ENCODE measurements at places on chromosomes 13 and 19.

DNA sequence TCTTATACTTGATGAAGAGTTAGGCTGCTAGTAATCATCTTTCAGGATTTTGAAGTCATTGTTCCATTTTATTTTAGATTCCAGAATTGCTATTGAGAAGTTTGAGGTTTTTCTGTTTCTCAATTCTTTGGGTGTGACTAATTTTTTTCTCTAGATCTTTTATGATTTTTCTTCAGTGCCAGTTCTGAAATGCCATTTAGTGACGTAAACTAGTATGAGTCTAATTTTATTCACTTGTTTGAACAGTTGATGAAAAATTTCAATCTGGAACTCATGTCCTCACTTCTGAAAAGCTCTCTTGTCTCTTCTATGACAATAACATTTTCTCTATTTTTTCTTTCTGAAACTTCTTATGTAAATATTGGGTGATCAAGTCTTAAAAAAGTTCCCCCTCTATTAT is 188.5 kb upstream of the HTR2A start:
- peak; percentile 78 for DNase-seq

GRCh38 chr19:6750062-6750461 is 10.6 kb downstream of the TRIP10 start:
- no peak for DNase-seq

DNA sequence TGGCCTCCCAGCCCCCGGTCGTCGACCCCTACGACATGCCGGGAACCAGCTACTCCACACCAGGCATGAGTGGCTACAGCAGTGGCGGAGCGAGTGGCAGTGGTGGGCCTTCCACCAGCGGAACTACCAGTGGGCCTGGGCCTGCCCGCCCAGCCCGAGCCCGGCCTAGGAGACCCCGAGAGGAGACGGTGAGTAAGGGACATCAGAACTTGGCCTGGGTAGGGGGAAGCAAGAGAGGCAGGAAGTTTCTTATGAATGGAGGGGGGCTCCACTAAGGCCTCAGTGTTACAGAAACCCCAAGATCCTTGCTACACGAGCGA is 2.9 kb downstream of the FOSB start:
- no peak for DNase-seq

- DNase-seq: no peak
These were observed 36.9 kb downstream of the SYDE1 start for GRCh38 chr19:15144046-15144646.

GRCh38 chr19:56933014-56933705 is 92.6 kb upstream of the PEG3 start:
- no peak for DNase-seq

DNA sequence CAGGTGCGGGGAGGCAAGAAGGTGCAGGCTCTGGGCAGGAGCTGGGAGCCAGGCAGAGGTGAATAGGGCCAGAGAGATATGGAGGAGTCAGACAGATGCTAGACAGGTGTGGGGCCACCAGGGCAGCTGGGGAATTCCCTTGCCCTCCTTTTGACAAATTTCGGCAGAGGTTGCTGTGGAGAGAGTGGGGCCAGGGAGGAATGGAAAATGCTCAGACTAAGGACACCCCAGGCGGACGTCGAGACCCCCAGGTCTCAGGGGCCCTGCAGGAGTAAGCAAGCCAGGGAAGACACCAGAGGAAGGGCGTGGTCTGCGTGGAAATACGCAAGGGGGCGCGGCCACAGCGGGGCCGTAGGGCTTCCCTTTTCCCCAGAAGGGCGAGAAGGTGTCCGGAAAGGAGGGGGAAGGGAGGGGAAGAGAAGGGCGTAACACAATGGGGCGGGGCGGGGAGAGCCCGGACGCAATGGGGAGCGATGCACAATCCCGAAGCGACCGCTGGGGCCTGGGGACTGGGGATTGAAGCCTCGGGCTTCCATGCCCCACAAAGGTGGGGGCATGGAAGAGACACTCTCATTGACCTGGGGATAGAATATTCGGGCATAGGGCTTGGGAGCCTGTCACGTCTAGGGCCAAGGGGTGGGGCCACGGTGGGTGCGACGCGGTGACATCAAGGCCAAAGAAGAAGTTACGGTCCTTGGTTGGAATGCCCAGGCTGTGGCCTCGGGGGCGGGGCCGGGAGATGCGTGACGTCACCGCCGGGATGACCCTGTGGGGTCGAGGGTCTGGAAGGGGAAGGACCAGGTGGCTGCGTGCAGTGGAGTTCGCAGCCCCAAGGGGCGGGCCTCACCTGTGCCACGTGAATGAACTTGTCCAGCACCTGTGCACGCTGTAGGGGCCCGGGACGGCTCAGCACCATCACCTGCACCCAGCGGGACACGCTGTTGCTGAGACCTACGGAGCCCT is 8.2 kb downstream of the RASGRP4 start:
- DNase-seq: no peak

DNA sequence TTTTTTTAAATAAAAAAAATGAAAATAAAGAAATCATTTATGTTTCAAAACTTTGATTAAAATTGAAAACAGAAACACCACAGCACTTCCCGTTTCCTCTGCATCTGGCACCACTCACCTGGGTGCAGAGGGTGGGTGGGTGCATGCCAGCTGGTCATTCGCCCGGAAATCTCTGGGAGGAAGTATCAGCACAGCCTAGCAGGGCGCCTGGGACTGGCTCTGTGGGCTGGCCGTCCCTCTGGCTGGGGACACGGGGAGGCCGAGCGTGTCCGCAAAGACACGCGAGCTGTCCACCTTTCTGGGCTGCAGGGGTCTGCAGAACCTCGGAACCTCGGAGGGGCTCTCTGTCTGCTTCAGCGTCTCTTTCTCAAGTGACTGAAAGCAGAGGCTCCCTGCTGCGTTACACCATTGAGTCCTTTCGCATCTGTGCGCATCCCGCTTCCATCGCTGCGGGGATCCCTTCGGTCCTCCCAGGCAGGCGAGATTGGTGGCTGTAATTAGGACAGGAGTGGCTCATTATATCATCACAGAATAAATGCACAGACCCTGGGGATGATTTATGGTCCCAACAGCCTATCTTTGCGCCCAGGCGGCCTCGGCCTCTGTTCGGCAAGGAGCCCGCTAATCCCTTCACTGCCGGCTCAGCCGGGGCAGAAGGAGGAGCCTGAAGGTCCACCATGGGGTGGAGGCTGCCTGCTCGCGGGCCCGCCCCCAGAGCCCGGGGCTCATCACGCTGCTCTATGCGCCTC is 17.2 kb downstream of the CRTC1 start:
- peak; percentile 47 for DNase-seq

DNA sequence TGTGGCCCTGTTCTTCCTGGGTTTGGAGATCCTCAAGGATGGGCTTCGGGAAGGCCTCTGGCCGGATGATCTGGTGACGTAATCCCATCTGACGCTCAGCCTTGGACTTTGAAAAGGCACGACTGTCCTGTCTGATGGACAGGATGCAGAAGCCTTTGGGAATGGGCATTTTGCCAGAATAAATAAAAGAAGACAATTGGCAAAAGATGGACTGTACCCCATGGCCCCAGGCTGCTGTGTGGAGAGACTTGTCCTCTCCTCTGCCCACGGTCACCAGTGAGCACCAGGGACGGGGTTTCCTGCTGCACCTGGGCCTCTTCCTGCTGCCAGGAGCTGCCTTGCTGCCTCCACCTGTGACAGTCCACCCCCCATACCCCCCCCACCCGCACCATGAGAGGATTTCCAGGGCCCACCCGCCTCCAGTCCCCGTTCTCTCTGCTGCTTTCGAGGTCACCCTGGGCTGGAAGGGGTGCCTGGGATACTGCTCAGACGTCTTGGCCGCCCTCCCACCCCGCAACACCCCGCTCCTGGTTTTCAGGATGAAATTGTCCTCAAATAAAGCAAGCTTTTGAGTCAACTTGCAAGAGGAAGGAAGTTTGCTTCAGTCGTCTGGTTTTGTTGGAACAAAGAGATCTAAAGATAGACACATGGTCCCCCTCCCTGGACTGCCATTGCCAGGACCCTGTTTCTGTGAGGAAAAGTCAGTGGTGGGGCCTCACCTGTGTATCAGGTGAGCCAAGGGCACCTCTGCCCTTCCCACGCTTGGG is 40.9 kb downstream of the MCF2L start:
- DNase-seq: no peak

GRCh38 chr19:43749898-43750297 is 4.9 kb downstream of the SMG9 start:
- no peak for DNase-seq

- no peak for DNase-seq
These were observed 37.5 kb upstream of the SACS start for GRCh38 chr13:23470790-23471614.

DNA sequence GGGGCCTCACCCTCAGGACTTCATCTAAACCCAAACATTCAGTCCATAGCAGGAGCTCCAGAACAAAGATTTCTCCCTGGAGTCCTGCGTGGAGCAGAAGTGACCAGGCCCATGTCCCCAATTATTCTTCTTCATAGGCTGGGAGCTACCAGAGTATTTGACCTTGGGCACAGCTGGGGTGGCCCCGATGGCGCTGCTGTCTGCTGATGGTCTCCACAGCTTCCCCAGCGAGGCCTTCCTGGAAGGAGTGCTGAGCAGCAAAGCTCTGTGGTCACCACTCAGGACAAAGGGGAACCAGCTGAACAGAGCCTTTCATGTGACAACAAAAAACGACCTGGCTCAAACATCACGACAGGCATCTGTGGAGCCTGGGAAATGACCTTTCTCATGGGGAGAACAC is 62.7 kb upstream of the ARGLU1 start:
- no peak for DNase-seq

DNA sequence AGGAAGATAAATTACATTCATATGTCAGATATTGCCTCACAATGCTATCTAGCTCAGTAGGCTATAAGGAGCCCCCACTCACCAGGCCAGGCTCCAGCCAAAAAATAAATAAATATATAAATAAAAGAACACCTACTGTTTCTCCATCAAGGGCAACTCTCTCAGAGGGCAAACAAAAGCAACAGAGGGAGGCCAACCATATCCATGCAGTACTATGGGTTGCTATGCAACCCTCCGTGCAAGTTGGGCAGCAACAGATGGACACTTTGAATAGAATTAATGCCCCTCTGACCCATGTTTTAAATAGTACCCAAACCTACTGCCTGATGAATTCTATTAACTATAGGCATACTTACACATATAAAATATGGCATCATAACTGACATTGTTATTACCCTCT is 279.8 kb upstream of the EDNRB start:
- DNase-seq: no peak

GRCh38 chr19:44212866-44213346 is 574 bp downstream of the ZNF227 start:
- peak; percentile 35 for DNase-seq

All from LHCN-M2 (cell line).